ENCODE measurements at places on chromosomes 12 and 14. TPM values are rescaled to one million over a fixed set of nuclear protein-coding genes. Genes with fewer than 3 reads are reported as not detected.
A peak's percentile ranks its signal among the peaks of the same experiment; 100 is the strongest.

- no peaks in the 10 kb centered on the region for H3K36me3 ChIP-seq
- H3K4me1 ChIP-seq: peaks cover 43% of the 10 kb centered on the region
- DNase-seq: peak; percentile 82
- no peak overlapping the region for H3K4me3 ChIP-seq
Measured at GRCh38 chr14:101774814-101775213, 13.3 kb downstream of the PPP2R5C start.

DNA sequence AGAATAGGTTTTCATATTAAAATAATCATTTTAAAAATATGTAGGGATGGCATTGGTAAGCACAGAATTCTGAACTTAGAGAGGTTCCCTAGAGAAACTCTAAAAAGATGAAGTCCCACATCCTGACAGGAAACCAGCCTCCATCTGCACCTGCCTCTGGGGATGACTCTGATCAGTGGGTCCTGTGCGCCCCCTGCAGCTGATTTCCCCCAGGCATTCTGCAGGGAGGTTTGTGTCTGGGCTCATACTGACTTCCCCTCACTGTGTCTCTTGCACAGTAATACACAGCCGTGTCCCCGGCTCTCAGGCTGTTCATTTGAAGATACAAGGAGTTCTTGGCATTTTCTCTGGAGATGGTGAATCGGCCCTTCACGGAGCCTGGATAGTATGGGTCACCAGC is 602.9 kb downstream of the TMEM121 start:
- H3K27me3 ChIP-seq: no peaks in the 10 kb centered on the region
- no peak for DNase-seq
- no peak overlapping the region for H3K27ac ChIP-seq
- H3K4me1 ChIP-seq: no peaks in the 10 kb centered on the region

- H3K4me1 ChIP-seq: no peaks in the 10 kb centered on the region
- H3K27me3 ChIP-seq: no peaks in the 10 kb centered on the region
- peaks cover 12% of the 10 kb centered on the region for H3K36me3 ChIP-seq
Measured at GRCh38 chr14:22579236-22579635, 9.8 kb downstream of the DAD1 start.

DNA sequence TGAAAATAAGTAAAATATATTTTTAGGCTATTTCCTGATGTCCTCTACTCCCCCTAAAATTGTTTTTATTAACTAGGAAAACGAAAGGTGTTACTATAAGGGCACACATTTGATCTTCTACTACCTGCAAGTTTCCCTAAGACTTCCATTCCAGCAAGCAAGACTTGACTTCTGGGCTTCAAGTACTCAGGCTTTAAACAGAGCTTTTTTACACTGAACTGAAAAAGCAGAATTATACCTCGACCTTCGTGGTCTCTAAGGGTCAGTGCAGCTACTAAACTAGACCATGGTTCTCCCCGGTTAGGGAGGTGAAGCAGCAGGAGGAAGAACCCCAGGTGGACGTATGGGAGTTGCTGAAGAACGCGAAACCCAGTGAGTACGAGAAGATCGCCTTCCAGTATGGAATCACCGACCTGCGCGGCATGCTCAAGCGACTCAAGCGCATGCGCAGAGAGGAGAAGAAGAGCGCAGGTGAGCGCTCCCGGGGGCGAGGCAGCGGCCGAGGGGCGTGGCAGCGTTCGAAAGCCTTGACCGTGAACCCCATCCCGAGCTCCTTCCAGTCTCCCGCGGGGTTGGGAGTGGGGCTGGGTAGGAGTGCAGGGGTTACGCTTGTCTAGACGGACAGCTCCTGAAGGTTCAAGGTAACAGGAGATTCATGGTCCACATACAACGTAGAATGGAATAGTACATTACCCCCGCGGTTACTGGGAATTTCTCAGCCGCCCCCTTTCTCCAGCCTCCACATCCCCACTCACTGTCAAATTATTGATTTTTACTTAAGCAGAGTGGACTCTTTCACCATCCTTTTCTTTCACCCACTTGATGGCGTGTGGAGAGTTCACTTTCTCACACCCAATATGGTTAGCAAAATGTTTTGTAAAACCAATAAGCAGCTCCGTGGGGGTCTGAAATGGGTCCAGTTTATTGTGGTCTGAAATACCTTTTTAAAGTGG is 47.6 kb downstream of the MYBPC1 start:
- no peak overlapping the region for H3K4me3 ChIP-seq
- H3K27me3 ChIP-seq: no peaks in the 10 kb centered on the region
- no peaks in the 10 kb centered on the region for H3K4me1 ChIP-seq
- H3K27ac ChIP-seq: no peak overlapping the region

DNA sequence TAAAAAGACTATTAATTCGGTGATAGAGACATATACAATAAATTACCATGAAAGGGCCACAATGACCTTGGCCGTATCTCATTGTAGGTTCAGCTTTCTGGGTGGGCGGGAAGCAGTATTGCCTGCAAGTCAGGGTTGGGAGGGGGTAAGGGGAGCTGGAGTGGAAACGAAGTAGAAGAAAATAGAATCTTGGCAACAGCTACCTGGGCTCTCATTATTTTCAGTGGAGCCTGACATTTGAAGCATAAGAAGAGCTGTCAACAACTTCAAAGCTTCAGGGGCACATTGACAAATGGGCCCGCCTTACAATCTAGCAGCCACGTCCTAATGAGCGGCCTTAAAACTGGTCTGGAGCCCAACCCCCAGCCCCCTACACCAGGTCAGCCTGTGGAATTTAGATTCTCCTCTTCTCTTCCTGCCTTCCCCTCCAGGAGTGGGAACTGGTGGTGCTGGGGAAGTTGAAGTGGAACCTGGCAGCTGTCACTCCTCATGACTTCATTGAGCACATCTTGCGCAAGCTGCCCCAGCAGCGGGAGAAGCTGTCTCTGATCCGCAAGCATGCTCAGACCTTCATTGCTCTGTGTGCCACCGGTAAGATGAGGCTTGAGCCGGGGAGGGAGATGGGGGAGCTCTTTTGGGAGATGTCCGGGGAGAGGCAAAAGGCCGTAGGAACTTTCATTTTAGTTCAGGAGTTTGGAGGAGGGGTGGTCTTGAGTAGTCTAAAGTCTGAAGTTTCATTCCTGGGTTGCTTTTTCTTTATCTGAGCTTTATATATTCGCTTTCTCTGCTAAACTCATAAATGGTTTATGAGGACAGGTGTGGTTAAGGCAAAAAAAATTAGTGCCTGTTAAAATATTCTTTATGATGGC is 5.0 kb downstream of the CCND2 start:
- H3K27me3 ChIP-seq: no peaks in the 10 kb centered on the region
- no peak for DNase-seq
- H3K36me3 ChIP-seq: peaks cover 95% of the 10 kb centered on the region
- H3K4me1 ChIP-seq: peaks cover 15% of the 10 kb centered on the region
- H3K4me3 ChIP-seq: no peak overlapping the region

Gene FLRT2
- total RNA-seq: 22.7 TPM

Gene SPATS2
- total RNA-seq: 67.6 TPM

Gene IFI27
- total RNA-seq: 0.55 TPM

Gene TBX5
- total RNA-seq: not detected

All from SJCRH30 (cell line).